T-helper 22 cell (primary cell): ENCODE measurements at places on chromosomes 7 and 10.

DNA sequence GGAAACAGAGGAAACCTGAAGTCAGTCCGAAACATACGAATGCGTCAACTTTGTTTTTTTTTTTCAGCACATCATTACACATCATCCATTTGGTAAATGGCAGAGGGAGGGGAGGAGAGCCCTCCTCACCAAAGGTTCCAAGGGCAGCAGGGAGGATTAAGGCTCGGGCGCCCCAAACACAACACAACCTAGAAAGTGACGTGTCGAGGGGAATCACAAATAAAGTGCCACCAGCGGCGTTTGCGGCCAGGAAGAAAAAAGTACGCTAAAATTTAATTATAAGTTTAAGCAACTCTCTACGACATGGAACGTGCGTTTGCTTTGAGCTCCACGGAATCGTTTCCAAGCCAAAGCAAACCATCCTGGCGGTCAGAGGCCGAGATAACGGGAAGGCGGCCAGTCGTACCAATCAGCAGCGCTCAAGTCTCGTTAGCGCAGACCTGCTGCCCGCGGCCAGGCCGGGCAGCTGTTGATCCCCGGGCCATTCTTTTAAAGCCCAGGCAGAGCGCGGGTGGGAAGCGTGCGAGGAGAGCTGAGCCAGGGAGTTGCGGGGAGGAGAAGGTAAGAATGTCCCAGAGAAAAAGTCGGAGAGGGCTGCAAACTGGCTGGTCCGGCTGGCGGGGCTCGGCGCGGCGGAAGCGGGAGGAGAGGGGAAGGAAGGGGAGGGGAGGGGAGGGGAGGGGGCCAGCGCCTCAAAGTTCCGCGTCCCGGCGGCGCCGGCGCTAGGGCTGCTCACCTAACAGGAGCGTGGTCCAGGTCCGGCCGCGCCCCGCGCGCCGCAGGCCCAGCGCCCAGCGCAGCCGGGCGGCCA is 719 bp downstream of the DPY19L1 start:
- DNase-seq: peak; percentile 38

GRCh38 chr7:105296491-105296890 is 92.2 kb downstream of the SRPK2 start:
- no peak for DNase-seq

DNA sequence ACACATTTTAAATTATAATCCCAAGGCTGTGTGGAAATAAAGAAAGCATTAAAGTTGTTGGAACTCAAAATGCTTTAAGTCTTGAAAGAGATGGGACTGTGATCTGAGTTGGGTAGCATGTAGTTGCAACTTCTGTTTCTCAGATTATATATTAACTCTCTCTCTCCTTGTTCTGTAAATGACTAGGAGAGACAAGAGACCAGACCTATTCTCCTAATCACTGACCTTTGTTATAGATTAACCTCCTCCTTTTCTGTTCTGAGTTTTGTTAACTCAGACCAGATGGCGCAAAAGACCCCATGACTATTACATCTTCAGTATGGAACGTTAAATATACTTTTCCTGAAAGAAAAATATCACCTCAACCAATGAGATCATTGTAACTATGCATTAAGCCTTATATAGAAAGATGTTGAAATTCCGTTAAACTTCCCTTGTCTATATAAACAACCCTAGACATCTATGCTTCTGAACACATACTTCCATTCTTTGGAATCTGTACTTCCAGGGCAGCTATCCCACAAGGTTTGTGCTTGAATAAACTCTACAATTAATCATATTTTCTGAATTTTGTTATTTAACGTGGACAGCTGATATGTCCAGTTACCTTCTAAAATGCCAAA is 143.5 kb upstream of the TRIM24 start:
- no peak for DNase-seq

- no peak for DNase-seq
Measured at GRCh38 chr7:2953588-2954407, 89.9 kb downstream of the CARD11 start.

GRCh38 chr10:113162960-113163359 is 212.9 kb downstream of the TCF7L2 start:
- no peak for DNase-seq

DNA sequence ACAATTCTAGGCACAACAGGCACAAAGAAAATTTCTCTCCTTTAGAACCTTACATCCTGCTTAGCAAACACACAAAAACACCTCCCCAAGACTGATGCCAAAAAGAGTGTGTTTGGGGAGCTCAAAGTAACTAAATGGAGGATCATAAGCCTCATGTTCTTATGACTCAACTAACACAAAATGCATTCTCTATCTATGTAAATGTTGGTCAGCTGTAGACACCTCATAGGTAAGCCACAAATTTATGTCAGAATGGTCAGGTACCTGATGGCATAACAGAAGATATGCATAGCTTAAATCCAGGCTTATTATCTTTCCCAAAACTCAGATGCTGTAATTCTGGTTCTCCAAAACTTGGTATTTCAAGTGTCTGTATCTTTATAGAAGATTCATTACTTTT is 315.1 kb downstream of the C7orf25 start:
- no peak for DNase-seq

- DNase-seq: no peak
Measured at GRCh38 chr7:142481548-142481947, 223.7 kb upstream of the PRSS58 start.

DNA sequence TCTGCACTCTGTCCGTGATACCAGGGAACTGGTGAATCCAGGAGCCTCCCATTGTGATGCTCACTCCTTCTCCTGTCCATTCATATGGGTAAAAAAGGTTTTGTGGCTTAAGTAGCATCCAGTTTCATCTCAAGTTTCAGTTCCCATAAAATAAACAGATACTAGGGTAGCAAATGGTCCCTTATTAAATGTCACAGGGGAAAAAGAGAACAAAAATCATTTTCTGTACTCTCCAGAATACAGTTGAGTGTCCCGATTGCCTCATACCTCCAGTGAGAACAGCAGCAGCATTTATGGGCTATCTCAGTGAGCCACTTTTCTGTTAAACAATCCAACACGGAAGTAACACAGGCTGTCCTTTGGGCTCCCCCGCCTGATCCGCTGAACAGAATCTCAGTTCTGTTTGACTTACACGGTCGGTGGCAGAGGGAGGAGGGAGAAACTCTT is 179.6 kb downstream of the CELF2 start:
- DNase-seq: no peak

DNA sequence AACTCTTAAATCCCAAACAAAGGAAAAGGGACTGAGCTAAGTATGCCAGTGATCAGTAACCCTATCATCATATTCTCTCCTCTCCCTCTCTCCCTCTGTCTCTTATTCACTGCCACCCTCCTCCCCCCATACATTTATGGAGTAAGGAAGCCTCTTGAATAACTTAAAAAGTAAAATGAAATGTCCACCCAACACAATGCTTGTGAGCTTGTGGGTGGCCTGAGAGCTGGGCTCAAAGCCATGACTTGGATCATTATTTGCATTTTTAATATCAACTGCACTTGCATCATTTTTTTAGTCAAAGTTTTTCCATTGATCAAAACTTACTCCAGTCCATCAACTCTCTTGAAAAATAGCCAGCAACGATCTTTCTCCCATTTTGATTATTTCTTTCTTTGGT is 46.8 kb downstream of the FAM107B start:
- no peak for DNase-seq

- DNase-seq: no peak
Measured at GRCh38 chr10:78768876-78769275, 299.9 kb upstream of the ZMIZ1 start.

DNA sequence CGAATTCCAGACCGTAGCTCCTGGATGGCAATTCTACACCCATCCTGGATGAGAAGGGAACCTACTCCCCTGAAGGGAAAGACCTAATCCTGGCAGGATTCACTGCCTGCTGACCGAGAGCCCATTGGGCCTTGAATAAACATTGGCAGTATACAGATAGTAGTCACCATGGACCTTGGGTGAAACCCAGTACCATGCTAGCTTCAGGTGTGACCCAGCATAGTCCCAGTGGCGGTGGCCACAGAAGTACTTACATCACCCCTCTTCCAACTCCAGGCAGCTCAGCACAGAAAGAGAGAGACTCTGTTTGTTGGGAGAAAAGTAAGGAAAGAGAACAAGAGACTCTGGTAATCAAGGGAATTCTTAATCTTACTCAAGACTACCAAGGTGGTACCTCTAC is 97.2 kb upstream of the SLC13A1 start:
- DNase-seq: no peak

- DNase-seq: no peak
Measured at GRCh38 chr7:7439564-7439963, 96.1 kb downstream of the COL28A1 start.

GRCh38 chr7:34759477-34760125 is 101.6 kb downstream of the NPSR1 start:
- DNase-seq: no peak

- no peak for DNase-seq
Measured at GRCh38 chr7:97006816-97007582, 1.6 kb downstream of the DLX6 start.

DNA sequence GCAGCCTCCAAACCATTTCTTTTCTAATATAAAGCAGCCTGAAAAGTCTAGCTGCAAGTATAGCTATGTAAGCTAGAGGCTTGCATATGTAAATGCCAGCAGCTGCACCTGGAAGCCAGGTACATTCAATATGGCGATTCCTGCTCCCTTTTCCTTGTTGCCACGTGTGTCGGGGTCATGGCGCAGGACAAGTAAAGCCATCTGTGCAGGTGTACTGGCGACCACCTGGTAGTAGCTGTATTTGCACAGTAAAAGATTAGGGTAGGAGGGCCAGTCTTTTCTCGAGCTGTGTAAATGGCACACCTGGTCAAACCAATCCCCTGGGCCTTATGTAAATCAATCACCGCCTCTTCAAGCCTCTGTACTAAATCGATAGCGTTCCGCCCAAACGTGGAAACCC is 484.5 kb downstream of the MAGI2 start:
- no peak for DNase-seq

GRCh38 chr7:332646-333392 is 42.8 kb downstream of the FOXL3 start:
- DNase-seq: peak; percentile 56

GRCh38 chr7:77520261-77520660 is 16.8 kb upstream of the PTPN12 start:
- DNase-seq: no peak

- DNase-seq: no peak
Measured at GRCh38 chr10:85548034-85548433, 818.6 kb downstream of the GRID1 start.

- no peak for DNase-seq
Measured at GRCh38 chr10:74067373-74068352, 69.7 kb downstream of the VCL start.

- no peak for DNase-seq
Measured at GRCh38 chr10:74344306-74344705, 193.3 kb downstream of the ADK start.

DNA sequence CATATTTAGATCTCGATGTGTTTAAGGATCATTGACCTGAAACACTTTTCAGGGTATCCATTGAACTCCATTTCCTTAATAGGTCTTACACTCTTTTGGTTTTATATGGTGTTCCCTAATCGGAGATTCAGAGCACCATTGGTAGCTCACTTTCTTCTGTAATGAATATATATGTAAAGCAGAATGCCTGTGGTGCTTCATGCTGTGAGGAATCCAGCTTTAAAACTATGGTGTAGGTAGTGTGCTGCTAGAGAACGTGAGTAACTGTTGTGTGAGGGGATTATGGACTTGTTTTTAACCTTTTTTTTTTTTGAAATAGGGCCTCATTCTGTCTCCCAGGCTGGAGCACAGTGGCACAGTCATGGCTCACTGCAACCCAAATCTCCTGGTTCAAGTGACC is 376.9 kb upstream of the LRGUK start:
- DNase-seq: no peak

DNA sequence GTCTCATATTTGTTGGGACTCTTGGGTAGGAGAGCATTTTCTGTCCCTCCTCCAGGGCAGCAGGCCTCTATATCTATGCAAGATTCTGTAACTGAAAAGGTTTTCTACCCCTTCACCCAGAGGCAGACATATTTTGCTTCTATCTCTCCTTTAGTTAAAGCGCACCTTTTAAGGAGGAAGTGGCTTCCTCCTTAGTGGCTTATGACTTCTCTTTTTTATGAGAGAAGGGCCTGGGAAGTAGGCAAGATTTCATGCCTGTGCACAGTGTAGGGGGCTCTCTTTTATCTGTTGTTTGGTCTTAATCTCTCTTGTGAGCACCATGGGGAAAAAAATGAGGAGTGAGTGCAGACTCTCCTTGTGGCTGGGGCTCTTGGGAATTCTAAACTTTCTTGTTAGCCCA is 122.1 kb downstream of the LRMDA start:
- DNase-seq: no peak

- DNase-seq: no peak
Measured at GRCh38 chr7:143048827-143049226, 3.3 kb upstream of the OR6V1 start.

- DNase-seq: no peak
Measured at GRCh38 chr7:140619176-140619575, 21.4 kb downstream of the DENND2A start.

DNA sequence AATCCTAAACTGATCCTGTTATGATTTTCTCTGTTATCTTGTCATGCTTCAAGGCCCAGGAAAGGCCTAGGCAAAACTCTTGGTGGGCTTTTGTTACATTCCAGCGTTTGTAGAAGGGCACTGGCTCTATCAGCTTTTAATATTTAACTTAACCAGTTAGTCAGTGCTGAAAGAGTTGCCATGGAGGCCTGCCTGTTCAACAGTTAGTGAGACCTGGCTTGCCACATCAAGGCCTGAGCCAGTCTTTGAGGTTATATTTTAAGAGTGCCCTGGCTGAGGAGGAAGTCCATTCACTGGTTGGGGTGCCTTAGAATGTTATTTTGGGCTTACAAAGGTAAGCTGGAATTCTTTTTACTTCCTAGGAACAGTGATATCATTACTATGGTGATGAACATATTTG is 144.1 kb upstream of the NRG3 start:
- no peak for DNase-seq

DNA sequence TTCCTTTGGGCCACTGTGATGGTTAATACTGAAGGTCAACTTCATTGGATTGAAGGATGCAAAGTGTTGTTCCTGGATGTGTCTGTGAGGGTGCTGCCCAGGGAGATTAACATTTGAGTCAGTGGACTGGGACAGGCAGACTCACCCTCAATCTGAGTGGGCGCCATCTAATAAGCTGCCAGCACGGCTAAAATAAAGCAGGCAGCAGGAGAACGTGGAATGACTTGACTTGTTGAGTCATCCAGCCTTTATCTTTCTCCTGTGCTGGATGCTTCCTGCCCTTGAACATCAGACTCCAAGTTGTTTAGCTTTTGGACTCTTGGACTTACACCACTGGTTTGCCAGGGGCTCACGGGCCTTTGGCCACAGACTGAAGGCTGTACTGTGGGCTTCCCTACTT is 1046.9 kb downstream of the TYW1 start:
- no peak for DNase-seq
